ENCODE measurements at places on chromosomes 7 and 10.
A peak's percentile ranks its signal among the peaks of the same experiment; 100 is the strongest.

DNA sequence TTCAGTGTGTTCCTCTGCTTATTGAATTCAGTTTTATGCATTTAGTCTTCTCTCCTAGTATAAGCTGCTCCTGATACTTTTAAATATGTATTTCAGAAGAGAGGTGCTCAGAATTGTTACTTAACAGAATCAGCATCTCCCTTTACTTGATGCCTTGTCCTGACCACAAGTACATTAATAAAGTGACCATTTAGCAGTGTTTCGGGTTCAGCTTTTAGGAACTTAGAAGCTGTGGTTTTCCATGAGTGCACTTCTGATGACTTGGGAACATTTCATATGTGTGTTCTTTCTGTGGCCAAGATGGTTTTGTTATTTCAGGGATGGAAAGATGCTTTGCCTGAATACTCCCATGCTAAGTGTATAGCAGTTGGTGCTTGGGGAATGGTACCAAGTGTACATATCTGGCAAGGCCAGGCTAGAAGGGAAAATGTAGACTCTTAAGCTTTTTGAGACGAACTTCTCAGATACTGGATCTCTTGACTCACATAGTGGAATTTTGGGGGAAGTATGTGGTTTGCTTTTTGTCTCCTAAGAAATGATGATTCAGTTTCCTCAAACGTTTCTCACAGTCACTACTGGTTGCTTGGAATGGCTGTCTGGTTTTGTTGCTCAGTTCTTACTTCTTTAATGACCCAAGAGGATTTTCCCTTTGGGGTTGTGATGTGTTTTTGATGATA lies 17.2 kb downstream of the SGPL1 start:
- peak; percentile 47 for DNase-seq

DNA sequence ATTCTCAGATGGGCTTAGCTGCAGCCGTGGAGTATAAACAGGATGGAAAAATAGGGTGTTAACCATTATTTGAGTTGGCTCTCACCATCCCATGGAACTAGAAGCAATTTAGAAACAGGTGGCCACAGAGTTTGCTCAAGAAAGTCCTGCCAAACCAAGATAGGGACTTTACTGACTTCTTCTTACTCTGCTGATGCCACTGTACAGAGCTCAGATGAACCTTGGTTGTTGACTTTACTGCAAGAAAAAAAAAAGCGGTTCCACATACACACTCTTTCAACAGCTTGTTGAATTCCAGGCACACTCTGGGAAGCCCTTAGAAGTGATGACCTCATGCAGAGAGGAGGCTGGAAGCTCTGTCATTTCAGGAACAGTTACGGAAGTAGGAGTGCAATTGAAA lies 753.4 kb downstream of the NRG3 start:
- DNase-seq: no peak

- DNase-seq: peak; percentile 14
These were observed 158.4 kb upstream of the TMEM72 start for GRCh38 chr10:44752451-44753441.

GRCh38 chr7:105320896-105321295 lies 67.8 kb downstream of the SRPK2 start:
- DNase-seq: no peak

DNA sequence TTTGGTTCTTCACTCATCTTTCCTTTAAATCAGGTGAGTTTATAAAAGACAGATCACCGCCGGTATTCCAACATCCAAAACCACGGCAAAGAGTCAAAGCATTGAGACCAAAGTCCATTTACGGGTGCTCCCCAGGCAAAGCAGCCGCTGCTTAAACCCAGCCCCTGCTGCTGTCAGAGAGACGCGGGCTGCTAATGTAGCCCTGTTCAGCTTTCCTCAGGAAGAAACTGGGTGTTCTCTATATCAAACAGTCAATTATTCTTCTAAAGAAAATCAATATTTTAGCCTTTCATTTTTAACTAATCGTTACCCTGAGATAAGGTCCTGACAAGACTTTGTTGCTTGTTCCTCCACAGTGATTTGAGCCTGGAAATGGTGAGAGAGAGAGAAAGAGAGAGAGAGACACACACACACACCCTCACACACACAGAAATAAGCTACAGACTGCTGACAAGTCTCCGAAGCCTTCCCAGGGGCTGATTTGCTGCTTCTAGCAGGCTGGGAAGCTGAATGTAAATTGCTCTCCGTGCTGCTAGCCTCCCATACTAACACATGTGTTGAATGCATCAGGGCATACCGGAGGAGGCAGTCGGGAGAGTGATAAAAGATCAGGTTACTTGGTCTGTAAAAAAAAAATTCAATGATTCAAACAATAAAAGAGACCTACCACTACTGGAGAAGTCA lies 183.0 kb upstream of the ANK3 start:
- DNase-seq: peak; percentile 21

DNA sequence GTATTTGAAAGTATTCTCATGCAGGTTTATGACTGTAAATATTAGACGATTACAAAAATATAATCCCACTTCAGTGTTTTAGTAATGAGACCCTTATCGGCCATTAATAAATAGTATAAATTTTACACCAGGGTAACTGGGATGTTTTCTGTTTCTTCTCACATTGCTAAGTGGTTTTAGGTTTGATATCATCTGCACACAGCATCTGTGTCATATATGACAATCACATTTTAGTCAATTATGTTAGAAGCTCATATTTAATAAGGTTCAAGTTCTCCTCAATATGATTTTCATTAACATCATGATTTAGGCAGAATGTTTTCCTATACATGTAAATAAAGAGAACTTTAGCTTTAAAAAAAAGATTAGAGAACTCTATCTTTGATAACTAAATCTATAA lies 66.8 kb downstream of the ATAD1 start:
- no peak for DNase-seq

- no peak for DNase-seq
These were observed 120.0 kb upstream of the EGFR start for GRCh38 chr7:54898659-54899340.

GRCh38 chr10:72034040-72034499 lies 54.3 kb downstream of the SPOCK2 start:
- DNase-seq: no peak

Data from H54 (cell line).